ENCODE measurements at places on chromosomes 1 and 21.

DNA sequence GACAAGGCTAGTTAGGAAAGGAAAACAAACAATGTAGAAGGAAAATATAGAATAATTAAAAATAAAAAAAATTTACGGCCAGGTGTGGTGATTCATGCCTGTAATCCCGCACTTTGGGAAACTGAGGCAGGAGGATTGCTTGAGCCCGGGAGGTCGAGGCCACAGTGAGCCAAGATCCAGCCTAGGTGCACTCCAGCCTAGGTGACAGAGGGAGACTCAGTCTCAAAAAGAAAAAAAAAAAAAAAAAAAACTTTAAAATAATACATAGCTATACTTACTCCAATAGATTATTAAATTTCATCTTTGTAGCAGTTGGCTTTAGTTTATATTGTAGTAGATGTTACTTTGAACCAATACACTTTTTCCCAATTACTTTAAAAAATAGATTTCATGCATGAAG is 32.0 kb downstream of the LIN9 start:
- DNase-seq, result no peak

GRCh38 chr21:41141031-41141457 is 26.9 kb upstream of the BACE2 start:
- peak; percentile 85 for DNase-seq

- peak; percentile 91 for DNase-seq
Measured at GRCh38 chr1:235075048-235075776, 53.4 kb downstream of the TOMM20 start.

GRCh38 chr21:46065914-46066551 is 31.9 kb upstream of the COL6A2 start:
- DNase-seq, result no peak

- DNase-seq, result no peak
Measured at GRCh38 chr1:85363521-85363920, 87.1 kb upstream of the BCL10 start.

DNA sequence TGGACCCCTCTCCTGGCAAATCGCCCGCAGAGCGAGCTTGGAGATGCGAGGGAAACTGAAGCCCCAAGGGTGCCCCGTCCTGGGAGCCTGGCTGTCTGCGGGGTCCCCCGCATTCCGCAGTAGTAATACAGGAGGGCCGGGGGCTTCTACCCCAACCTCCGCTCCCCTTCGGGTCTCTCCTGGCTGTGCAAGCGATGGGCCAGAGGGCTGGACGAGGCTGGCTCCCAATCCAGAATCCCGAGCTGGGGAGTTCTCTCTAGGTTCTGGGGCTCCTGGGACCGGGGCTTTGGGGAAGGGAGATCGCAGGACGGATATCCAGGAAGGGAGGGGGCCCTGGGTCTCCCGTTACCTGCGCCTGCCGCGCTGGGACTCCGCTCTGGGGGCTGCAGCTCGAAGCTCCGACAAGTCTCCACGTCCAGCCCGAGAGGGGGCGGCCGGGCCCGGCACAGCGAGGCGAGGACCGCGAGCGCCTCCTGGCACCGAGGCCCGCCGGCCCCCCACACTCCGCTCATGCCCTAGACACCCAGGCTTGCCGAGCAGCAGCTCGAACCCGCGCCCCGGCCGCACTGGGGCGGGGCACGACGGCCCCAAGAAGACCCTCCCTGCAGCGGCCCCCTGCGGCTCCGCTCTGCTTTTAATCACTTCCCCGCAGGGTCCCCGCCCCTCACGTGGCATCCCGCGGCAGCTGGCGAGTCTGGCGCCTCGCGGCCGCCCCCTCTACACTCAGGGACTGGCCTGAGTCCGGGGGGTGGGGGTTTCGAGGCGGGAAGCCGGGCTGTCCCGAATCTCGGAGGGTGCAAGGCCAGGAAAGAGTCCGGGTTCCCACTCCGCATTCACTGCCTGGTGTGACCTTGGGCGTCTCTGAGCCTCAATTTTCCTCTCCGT is at the start of gene SYT6:
Gene SYT6, minus strand, starts transcription at position 609 of the 885 bp plus-strand sequence. Its CDS starts 97 bp downstream, at position 512.
- no peak for DNase-seq

DNA sequence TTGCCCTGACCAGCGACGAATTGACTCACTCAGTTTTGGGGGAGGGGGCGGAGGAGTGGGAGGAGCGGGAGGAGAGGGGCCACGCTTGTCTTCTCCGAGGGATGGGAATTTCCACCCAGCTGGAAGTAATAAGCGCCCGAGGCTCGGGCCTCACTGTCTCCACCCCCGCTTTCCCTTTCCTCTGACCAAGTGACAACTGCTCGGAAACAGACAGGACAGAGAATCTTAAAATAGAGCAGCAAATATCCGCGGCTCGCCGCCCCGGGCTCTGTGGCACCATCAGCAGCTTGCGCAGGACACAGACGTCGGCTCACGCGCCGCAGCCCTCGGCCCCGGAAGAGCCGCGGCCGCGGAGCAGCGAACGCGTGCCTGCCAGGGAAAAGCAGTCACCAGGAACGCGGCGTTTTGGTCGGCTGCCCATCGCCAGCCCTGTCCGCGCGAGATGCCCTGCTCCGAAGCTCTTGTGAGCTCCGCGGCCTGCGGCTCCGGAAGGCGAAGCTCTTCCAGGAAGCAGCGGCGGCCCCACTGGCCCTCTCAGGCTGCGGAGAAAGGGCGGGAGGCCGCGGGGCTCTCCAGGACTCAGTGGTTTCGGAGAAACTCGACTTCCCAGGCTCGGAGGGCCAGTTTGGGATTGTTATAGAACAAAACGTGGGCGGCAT is 10.7 kb upstream of the RGS16 start:
- peak; percentile 53 for DNase-seq

- peak; percentile 82 for DNase-seq
Measured at GRCh38 chr1:37498872-37499617, 15.5 kb downstream of the MEAF6 start.

GRCh38 chr1:116545359-116545705 is 25.5 kb downstream of the CD58 start:
- no peak for DNase-seq

DNA sequence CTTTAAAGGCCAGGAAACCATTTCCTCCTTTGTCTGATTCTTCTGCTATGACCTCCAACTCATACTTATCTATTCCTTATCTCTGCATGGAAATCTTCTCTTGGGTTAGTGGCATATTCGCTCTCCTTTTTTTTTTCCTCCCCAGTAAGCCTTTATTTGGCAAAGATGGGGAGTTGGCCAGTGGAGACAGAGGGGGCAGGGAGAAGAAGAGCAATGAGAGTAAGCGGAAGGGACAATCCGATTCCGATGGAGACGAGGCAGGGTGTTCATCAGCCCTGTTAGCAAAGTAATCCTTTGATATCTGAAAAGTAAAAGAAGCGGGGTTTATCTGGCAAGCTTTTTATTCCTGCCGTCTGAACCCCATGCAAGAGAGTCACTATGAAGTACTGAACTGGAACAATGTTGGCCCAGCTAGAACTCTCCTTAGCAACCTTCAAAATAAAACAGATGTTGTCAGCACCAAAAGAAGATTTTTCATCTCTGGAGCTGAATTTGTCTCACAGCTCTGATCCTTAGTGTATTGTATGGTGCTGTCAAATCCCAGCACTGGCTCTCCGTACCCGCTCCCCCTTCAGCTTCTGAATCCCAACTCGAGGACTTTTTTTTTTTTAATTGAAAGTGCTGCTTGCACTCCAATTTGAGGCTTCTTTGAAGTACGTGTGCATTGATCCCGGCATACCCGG is 40.9 kb downstream of the PTGFRN start:
- peak; percentile 11 for DNase-seq

Data from dermis microvascular lymphatic vessel endothelial cell (primary cell).